ENCODE measurements at places on chromosomes 3 and 15. TPM values are rescaled to one million over a fixed set of nuclear protein-coding genes. Genes with fewer than 3 reads are reported as not detected.

Gene ADCY5
- total RNA-seq: 0.99 TPM

Gene CCK
- total RNA-seq: 0.69 TPM

Gene CELSR3
- total RNA-seq: 2.7 TPM

Gene VIPR1
- total RNA-seq: 0.69 TPM

Gene CEMIP
- 0.52 TPM for total RNA-seq

Gene MAP1A
- 0.52 TPM for total RNA-seq

Gene P2RY14
- total RNA-seq: not detected

Gene SLC12A8
- total RNA-seq: 28.3 TPM

Gene TMC3
- total RNA-seq: not detected

Gene KBTBD13
- total RNA-seq: not detected

Gene C2CD4B
- total RNA-seq: 0.70 TPM

Gene IQCF5
- total RNA-seq: not detected

Gene NMNAT3
- 2.4 TPM for total RNA-seq
